ENCODE measurements at places on chromosomes 1 and 21.

DNA sequence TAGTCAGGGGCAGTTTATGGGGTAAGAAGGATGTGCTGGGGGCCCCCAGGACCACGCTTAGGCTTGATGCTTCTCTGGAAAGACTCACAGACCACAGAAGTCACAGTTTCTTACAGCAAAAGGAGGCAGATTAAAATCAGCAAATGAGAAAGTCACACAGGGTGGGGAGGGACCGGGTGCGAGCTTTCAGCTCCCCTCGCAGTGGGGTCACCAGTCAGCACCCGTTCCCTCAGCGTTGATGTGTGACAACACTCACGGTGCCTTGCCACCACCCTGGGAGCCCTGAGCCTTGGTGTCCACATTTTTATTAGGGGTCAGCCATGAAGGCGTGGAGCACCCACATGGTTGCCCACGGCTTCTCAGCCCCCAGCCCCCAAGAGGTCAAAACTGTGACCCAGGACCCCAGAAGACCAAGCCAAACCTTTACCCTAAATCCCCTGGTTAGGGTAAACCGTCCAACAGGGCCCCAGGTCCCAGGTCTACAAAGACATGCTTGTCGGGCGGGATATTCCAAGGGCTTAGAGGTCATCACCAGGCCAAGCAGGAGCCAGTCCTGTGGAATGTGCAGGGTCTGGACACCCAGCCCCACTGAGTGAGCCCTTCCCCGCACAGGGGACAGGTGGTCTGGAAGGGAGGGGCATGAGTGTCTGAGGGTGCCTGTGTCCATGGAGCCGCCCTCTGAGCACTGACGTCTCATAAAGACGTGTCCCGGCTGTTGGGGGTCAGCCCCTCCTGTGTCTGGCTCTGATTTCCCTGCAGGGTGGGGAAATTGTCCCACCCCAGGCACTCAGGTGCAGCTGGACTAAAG is 64.5 kb upstream of the ABCG1 start:
- DNase-seq: no peak

DNA sequence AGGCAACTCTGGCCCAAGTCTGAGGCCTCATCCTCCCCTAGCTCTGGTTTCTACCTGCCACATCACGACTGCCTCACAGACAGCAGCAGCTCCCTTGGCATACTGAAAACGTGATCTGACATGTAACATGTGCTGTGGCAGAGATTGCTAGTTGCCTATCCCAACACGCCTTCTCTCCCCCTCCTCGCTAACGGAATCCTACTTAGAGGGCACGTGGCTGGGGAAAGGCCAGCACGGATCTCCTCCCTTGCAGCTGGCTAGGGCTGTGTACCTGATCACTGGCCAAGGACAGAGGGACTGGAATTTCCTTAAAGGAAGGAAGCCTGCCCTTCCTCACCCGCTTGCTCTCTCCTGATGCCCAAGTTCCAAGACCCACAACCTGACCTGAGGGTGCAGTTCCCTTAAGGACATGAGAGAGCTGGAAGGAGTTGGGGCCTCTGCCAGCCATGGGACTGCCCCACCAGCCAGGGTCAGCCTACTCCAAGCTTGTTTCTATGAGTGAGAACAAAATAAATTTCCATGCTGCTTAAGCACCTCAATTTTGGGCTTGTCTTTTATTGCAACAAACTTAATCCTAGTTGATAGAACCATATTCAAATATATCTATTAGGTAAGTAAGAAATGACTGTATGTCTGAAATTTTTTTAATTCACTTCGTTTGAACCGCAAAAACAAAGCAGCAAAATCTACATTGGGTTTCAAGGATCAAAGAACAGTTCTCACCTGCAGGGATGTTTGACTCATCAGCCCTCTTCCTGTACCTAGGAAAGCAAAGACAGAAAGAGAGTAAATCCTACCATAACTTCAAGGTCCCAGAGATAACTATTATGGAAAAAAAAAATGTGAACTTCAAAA is 7.2 kb downstream of the SETD4 start:
- DNase-seq: no peak

DNA sequence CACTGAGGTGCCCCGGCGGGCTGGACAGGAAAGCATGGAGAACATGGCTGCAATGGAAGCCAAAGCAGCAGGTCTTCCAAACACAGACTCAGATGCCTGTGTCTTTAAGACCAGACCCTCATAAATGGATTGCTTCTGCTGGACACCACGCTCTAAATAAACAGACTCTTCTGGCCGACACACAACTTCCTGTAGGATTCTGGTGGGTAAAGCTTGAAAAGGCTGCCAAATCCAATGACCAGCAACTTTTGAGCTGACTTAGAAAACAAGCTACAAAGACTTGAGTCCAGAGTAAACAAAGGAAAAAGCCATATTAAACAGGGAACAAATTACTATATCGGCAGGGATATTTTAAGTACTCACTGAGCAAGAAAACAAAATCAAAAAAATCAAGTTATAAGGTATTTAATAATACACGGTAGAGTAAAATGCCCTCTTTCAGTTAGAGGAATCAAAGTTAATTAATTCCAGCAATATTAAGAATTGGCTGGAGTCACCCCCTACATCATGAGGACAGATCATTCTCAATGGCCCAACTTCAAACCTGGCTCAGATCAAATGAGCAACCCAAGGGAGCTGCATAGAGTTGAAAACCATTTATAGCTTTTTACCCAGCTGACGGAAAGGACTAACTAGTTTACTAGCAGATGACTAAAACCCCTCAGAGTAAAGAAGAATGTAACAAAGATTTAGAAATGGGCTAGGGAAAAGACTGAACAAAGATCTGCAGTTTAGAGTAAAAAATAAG is 102.4 kb downstream of the TGFBR3 start:
- DNase-seq: no peak

- DNase-seq: no peak
Measured at GRCh38 chr1:94244816-94245215, 7.4 kb upstream of the ARHGAP29 start.

DNA sequence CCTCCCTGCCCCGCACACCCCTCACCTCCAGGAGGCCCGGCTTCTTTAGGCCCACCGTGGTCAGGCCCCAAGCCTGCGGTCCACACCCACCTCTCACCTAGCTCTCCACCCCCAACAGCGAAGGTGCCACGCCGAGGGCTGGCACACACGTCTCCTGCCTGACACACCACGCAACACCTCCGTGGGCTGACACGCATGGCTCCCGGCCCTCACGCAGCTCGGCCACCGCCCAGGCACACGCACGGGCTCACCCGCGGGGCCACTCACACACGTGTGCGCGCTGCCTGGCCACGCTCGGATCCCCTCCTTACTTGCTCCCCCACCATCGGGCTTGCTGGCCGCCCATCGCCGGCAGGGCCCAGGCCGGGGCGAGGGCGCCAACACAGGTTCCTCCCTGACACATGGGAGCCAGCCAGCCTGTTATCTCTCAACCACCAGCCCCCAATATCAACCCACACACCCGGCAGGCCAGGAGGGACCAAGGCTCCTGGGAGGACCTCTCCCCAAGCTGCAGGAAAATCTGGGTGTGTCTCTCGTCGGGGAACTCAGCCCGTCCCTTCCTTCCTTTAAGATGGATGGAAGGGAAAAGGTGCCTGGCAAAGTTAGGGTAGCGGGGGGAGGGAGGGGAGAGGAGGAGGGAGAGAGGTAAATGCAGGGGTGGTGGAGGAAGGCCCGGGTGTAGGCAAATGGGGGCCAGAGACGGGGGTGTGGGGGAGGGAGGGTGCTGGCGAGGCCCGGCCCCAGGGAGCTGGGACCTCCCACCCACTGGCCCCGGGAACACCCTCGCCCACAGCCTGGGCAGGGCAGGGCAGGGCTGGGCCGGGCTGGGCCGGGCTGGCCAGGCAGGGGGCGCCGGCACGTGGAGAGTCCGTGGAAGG is 546 bp downstream of the ELOVL1 start:
- DNase-seq: no peak

GRCh38 chr1:201252944-201253371 is 30.3 kb upstream of the PKP1 start:
- no peak for DNase-seq

GRCh38 chr1:185069202-185069772 is 23.9 kb downstream of the RNF2 start:
- no peak for DNase-seq

- DNase-seq: no peak
Measured at GRCh38 chr1:117201808-117202207, 8.9 kb downstream of the VTCN1 start.

DNA sequence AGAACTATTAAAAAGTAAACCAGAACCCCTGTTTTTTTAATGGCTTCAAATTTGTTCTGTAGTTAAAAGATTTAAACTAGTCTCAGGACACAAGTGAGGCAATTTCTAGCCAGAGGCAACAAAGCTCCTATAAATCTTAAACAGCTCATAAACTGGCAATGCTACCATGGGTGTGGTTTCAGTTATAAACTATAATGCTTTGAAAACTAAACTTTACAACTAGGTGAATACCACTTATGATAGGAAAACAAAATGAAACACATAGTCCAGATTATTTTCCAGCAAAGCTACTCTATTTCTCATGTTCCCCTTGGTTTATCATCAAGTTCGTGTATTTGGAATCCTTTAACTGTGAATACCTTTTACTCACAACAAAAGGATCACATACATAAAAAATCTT is 282.5 kb downstream of the VAV3 start:
- DNase-seq: no peak

DNA sequence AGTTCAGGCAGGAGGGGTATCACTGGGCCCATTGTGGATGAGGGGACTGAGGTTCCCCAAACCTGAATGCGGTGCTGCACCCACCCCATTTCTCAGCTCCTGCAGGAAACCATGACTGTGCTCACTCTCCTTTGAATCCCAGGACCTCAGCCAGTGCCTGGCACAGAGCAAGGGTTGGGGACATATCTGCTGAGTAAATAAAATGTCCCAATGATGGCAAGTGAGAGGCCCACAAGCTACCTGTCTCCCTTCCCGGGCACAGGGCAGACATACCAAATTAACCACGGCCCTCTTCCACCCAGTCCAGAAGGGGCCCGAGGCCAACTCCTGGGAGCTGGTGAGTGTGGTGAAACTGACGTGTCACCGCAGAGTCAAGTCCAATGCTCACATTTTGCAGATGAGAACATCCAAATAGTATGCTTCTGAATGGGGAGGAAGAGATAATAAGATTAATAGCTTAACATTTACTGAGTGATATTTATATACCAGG is 97.6 kb downstream of the EPHB2 start:
- DNase-seq: no peak

- no peak for DNase-seq
Measured at GRCh38 chr1:38139738-38140487, 93.3 kb upstream of the POU3F1 start.

- DNase-seq: no peak
Measured at GRCh38 chr21:43917515-43918384, 52.7 kb downstream of the AGPAT3 start.

- DNase-seq: no peak
Measured at GRCh38 chr1:52098139-52098871, 42.2 kb downstream of the BTF3L4 start.

GRCh38 chr1:237269938-237270337 is 228.0 kb downstream of the RYR2 start:
- no peak for DNase-seq

DNA sequence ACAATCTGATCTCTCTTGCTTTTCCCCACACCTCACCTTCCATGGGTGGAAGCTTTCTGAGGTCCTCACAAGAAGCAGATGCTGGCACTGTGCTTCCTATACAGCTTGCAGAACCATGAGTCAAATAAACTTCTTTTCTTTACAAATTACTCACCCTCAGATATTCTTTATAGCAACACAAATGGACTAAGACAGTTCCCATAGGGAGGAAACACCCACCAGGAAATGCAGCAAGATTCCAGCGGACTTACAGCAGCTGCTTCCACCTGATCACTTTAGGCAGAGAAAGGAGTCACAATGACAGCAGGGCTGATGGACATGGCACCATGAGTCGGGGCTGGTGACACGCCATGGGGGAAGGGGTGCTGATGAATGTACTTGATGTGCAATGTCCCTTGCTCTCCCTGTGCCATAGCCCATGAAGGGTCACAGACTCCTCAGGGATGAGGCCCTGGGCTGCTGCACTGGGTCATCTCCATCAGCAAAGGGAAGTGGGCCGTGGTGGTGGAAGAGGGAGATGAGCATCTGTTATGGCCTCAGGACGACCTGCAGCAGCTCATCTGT is 53.9 kb downstream of the PRSS38 start:
- no peak for DNase-seq

- DNase-seq: no peak
Measured at GRCh38 chr1:6614929-6615785, 1.6 kb downstream of the PHF13 start.

DNA sequence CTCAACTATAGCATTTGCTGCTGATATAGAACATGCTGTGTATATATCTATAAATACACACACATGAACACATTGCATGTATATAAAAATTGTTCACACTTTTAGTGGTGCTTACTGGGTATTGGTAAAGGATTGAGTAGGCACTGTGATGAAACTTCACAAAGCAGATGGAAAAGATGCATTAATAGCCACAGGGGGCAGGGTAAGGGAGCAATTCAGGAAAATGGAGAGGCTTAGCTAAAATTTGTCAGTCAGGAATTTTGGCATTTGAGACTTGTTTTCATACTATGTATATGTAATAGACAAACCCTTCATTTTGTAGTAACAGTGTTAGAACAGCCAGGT is 633 bp upstream of the PPFIA4 start:
- no peak for DNase-seq

GRCh38 chr1:221719278-221719597 is 22.7 kb downstream of the DUSP10 start:
- no peak for DNase-seq

- DNase-seq: no peak
Measured at GRCh38 chr1:235586413-235586812, 63.2 kb downstream of the GNG4 start.

DNA sequence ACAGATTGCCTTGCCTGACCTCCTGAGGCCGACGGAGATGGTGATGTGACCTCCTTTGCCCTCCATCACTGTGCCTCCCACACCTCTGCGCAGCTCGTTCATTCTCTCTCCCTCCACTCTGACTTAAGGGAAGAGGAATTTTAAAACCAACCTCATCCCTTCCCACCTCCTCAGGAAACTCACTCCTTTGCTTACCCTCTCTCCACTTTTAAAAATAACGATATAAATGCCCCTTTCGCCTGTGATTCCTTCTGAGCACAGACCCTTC is 21.2 kb downstream of the LRRN2 start:
- no peak for DNase-seq

- no peak for DNase-seq
Measured at GRCh38 chr1:31788825-31789256, 24.7 kb upstream of the ADGRB2 start.

DNA sequence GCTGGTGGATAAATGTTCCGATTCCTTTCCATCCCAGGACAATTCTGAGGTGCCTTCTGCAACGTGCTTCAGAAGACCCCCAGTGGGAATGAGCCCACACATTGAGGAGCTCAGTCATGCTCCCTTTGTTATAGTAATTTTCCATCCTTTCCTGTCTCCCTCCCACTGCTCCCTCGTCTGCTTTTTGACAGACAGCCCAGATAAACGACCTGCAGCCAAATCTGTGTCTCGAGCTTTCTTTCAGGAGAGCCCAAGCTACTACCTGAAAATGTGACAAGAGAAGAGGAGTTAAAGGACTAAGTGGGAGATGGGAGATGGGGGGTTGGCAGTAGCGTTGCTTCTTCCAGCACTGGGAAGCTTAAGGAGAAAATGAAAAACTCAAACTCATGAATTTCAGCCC is 65.9 kb upstream of the LRRN2 start:
- DNase-seq: no peak

GRCh38 chr1:59041646-59042277 is 255.1 kb upstream of the FGGY start:
- no peak for DNase-seq

All from midbrain (tissue), 1 donor.